ENCODE measurements at places on chromosomes 3 and 15.

DNA sequence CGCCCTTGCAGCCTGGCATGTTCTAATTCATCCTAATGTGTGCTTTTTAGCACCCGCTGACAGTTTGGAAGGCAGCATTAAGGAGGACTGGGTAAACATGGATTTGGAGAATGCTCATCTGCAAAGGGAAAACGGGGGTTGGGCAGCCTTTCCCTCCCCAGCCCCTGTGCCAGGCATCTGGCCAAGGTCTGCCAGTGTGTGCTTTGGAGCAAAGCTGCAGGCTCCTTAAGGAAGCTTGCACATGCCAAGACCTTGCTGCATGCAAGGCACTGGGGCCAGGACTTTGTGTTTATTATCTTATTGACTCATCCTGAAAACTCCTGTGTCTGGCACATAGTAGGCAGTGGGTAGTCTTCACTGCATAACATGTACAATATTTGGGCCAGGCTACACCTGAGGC lies 20.1 kb downstream of the FAM3D start:
- DNase-seq: no peak

GRCh38 chr15:79157631-79158592 lies 67.3 kb upstream of the RASGRF1 start:
- no peak for DNase-seq

DNA sequence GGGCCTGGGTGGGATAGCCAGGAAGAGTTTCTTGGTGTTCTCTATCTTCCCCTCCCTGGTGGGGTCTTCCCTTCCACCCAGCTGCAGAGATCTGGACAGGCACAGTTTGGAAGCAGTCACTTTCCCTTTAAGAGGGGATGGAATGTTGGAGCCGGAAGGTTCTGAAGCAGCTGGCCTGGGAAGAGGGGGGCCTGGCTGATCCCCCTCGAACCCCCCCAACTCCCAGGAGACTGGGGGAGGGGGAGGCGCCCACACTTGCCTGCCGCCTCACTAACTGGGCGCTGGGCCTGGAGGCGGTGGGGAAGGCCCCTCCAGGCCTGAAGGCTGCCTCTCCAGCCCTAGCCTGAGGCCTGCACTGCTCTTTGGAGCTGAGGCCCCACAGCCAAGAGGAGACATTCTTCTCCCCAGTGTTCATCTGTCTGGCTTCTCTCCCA lies 1.4 kb downstream of the DVL3 start:
- DNase-seq: peak; percentile 47

GRCh38 chr3:63387568-63387967 lies 109.5 kb downstream of the SYNPR start:
- DNase-seq: no peak

GRCh38 chr15:80177156-80177555 lies 24.4 kb downstream of the FAH start:
- DNase-seq: no peak
